ENCODE measurements at places on chromosomes 3 and 15.

GRCh38 chr3:37450561-37450960 lies 276.2 kb upstream of the LRRFIP2 start:
- DNase-seq: no peak

- DNase-seq: no peak
These were observed 17.1 kb upstream of the VILL start for GRCh38 chr3:37973246-37974054.

- DNase-seq: no peak
These were observed 2.1 kb upstream of the RHOV start for GRCh38 chr15:40875991-40876730.

- no peak for DNase-seq
These were observed 850.3 kb downstream of the ROBO1 start for GRCh38 chr3:78917536-78917935.

DNA sequence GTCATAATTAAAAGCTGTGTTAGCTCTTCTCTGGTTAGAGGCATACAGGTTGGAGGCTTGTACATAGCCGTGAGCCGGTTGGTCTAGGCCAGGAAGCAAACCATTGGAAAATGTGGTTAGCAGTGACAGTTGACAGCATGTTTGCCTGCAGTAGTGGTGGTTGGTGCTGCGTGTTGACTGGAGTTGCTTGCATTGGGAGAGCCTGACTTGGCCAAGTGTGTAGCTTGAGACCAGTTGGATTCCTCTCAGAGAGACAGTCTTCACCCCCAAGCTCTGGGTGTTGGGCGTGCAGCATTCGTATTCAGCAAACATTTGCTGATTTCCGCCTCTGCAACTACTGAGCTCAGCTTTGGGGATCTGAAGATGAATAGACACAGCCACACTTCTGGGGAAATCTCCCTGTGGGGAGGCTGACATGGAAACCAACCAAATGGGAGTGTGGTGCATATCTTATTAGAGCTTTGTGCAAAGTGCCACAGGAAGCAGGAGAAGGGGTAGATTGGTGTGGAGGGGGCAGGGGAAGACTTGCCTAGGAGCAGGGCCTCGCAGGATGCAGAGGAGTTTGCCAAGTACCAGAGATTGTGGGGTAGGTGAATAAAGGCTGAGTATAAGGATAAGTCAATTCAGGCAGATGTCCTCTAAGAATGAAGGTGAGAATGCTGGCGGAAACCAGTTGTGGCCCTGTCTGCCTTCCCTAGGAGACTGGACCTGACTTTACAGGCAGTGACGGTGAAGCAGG lies 83.5 kb downstream of the IGF1R start:
- DNase-seq: no peak

DNA sequence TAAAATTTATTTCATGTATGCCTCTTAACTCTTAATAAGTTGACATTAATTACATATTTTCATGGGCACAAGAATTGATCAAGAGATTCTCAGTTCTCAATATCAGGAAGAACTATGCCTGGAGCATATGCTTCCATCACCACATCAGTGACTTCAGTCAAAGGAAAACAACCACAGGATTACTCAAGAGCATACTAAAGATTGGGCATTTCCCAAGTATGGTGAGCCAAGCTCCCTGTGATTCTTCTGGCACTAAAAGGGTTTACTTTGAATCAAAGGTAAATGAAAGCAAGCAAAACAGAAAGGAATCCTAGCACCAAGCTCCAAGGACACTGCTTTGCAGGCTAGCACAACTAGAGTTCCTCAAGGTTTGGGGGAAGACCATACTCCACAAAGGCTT lies 44.6 kb downstream of the FMN1 start:
- no peak for DNase-seq

DNA sequence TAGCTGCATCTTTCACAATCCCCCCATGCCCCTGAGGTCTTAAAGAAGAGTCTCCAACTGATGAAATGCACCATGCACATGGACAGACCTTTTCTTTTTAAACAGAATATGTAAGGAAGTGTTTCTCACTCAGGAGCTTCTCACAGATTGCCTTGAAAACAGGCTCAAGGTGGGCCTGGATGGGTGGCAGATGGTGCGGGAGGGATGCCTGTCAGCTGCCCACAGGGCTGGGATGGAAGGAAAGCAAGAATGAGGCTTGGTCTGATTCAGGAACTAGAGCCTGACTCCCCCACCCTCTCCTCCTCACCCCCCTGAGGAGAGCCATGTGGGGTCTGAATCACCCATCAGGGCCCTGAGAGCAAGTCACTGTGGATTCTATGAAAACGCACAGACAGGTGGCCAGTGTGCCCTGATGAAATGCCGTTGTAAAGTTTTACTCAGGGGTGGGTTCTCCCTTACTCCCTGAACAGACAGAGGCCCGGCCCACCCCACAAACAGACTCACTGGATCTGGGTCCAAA lies 67.2 kb downstream of the UMPS start:
- no peak for DNase-seq

GRCh38 chr3:33718595-33718907 lies 497 bp upstream of the CLASP2 start:
- DNase-seq: no peak

DNA sequence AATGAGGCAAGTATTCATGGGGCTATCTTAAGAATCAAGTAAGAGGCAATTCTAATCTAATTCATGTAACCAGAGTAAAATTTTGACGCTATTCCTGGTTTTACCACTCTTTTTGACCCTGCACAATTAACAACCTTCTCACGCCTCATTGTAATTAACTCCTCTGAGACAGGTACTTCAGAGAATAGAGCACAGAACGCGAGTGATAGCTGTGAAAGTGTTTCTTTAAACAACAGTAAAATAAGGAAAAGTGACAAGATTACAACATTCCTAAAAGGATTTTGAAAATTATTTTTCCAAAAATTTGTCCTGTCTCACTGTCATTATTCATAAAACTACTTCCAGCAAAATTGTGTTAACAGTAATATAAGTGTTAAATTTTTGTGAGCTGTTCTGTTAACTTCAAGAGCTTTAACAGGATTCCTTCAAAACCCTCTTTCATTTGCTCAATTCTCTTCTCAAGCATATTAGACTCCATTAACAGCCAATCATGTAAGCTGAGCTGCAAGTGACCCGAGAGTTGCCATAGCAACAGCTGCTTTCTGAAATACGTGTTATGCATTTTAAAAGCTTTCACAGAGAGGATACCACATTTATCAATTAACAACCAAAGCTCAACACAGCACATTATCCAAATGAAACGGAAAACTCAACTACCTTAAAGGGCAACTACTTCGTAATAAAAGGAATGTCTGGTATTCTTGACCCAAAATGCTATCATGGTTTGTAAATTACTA lies 93.1 kb downstream of the STAG1 start:
- no peak for DNase-seq

GRCh38 chr15:61467823-61468222 lies 238.7 kb upstream of the RORA start:
- DNase-seq: no peak

DNA sequence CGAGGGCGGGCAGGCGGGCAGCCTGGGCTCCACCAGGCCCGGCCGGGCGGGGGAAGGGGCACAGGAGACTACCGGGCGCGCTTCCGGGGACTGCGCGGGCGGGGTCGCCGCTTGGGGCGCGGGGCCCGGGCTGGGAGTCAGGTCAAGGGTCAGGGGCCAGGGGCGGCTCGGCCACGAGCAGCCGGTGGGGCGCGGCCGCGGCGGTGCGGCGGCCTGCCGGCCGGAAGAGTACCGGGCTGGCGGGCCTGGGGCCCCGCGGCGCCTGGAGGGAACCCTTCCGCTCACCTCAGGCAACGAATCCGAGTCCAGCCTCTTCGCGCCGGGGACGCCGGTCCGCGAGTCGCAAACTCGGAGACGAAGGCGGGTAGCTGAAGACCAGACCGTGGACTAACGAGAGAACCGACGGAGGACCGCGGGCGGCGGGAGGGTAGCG lies 225 bp downstream of the RHOA start:
- DNase-seq: no peak

- DNase-seq: no peak
These were observed 30.5 kb downstream of the RFTN1 start for GRCh38 chr3:16482770-16483531.

- no peak for DNase-seq
These were observed 25.7 kb downstream of the PCOLCE2 start for GRCh38 chr3:142863010-142863817.

- DNase-seq: no peak
These were observed 1046.3 kb downstream of the DIPK2A start for GRCh38 chr3:145017959-145018358.

- no peak for DNase-seq
These were observed 29.4 kb upstream of the ACAD9 start for GRCh38 chr3:128849911-128850455.

DNA sequence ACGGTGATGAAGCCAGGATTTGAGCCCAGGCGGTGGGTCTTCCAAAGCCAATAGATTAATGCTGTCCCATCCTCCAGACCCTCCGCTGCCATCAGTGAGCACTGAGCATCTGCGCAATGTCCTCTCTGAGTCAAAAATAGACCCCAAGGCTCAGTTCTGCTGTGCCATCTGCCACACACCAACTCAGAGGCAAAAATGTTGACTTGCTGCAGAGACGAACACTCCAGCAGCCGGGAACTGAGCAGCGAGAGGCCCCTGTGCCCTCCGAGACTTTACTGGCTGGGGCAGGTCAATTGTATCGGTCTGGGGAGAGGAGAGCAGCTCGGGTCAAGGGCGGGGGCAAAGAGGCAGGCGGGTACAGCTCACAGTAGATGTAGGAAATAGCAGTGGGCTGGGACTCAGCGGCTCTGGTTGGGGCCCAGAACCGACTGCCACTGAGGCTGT lies 41.5 kb upstream of the ATP2B2 start:
- no peak for DNase-seq

DNA sequence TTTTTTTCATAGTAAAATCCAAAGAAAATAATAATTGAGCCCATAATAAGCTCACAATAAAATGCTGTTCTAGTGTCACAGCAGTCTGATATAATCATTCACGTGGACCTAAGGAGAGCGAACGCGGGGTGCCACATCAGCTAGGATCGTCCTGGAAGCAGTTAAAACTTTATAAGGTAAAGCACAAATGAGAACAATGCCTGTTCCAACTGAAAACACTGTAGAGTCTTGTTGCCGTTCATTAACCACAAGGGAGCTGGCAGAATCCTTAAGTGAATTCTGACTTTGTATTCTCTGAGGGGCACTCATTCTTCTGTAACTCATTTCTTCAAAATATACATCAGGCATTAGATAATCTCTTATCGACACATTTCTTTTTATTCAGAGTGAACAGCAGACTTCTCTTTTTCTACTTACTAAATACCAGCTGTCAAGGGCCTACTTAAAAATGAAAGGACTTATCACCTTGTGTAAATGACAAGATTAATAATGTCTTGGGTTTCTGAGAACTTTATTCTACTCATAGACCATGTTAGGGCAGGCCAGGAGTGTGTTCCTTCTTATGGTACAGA lies 524.6 kb downstream of the MECOM start:
- DNase-seq: no peak

- no peak for DNase-seq
These were observed 64.9 kb downstream of the ABHD5 start for GRCh38 chr3:43755516-43756200.

DNA sequence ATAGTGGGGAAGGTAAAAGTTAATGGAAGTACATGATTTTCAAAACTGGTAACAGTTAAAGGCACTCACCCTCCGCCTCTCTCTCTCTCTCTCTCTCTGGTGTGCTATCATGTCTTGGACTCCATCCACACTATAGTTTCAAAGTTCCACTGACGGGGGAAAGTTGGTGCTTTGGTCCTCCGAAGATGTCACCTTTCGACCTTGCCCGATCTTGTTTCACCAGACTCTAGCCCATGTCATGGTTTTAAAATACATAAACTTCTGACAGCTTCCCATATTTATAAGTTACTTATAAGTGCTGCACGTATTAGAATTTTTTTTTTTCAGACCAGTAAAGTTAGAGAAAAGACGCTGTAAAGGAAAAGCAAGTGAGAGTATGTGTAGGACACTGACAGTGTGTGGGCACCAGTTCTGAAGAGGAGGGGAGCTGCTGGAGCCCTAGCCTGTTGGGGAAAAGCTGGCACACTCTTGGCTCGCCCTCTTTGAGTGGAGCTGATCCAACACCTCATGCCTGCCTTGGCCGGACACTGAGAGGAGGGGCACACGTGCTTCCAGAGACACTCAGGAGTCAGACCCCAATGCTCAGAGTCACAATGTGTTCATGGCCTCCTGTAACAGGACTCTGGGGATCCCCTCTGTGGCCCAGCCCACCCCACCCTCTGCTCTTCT lies 200.5 kb upstream of the TPM1 start:
- DNase-seq: no peak
